Central memory CD4-positive, alpha-beta T cell (primary cell): ENCODE measurements at places on chromosomes 5 and 9.

DNA sequence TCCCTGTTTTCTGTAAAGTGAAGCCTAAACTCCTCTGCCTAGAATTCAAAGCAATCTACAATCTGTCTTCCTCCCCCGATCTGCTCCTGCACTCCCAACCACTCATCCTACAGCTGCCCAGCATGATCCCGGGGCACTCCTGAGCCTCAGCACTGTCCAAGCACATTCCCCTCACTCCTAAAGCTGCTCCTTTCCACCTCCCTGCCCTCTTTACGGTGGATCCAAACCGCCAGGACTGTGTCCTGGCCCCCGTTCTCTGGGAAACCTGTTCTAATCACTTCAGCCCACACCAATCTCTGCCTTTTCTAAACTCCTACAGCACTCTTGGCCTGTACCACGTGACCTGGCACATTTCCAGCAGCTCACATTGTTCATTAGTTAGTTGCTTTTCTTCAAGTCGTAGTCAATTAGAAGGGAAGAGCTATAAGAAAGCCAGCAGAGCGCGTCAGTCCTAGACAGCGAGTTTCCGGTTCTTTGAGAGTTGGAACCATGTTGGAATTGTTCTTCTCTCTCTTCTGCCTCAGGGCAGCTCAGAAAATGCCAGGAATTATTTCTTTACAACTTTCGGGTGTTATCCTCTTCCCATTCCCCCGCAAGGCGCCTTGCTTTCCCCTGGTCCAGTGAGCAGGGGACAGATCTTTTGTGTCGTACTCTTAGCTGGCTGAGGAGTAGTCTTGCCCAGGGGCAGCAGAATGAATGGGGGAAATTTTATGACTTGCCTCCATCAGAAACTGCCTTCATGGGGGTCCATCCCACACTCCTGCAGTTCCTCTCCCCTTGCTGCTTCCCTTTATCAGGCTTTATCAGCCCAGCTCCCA is 60.7 kb downstream of the NRG2 start:
- DNase-seq = no peak

DNA sequence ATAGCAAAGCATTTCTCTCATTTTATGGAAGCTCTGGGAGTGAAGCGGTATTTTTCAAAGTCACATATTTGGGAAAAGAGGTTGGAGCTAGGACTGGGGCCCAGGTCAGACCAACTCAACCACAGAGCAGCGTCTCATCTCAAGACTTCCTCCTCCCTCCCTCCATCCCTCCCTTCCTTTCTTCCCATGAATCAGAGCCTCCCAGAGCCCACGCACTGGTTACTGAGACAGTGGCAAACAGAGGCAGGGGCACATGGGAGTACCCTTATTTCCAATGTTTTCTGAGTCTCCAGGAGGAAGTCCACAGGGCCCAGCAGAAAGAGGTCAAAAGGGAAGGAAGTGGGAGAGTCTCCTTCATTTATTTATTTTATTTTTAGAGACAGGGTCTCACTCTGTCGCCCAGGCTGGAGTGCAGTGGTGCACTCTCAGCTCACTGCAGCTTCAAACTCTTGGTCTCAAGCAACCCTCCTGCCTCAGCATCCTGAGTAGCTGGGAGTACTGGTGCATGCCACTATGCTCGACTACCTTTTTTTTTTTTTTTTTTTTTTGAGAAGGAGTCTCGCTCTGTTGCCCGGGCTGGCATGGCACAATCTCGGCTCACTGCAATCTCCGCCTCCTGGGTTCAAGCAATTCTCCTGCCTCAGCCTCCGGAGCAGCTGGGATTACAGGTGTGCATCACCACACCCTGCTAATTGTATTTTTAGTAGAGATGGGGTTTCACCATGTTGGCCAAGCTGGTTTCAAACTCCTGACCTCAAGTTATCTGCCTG is 52.5 kb upstream of the CDKN2AIPNL start:
- no peak for DNase-seq

GRCh38 chr9:38419181-38419580 is 5.1 kb downstream of the IGFBPL1 start:
- no peak for DNase-seq

DNA sequence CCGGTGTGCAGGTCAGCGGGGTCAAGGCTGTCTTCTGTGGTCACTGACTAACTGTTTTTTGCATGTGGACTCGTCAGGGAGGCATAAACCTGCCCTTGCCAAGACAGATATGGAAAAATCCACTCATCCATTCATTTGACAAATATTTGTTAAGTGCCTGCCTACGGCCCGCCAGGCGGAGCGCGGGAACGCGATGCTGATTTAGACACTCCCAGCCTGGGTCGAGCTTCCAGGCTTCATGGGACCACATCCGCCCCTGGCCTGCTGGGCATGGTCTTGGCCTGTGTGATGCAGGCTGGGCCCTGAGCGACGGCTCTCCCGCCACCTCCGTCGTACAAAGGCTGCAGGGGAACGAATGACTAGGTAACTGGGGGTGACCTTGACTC is 18.1 kb downstream of the MYMK start:
- DNase-seq = no peak

- DNase-seq = no peak
Observed at GRCh38 chr5:1400211-1400855, 44.9 kb downstream of the SLC6A3 start.

DNA sequence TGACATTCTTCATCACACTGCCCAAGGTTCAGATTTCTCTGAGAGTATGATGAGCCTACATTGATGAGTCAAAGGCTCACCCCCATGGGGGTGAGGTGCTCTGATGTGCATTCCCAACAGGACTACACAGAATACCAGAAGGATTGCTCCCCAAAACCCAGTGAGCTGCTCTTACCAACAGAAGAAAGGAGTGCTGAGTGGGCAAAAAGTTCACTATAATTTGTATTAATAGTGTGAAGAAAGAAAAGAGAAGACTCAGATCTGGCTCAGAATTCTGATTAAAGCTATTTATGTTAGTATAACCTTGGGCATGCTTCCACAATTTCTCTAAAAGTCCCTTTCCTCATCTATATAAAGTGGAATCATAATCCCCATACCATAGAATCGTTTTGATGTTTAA is 46.1 kb downstream of the PRKACG start:
- DNase-seq = no peak

- DNase-seq = no peak
Observed at GRCh38 chr5:145718956-145719355, 116.2 kb downstream of the PRELID2 start.

- peak; percentile 21 for DNase-seq
Observed at GRCh38 chr5:10250806-10251276, 761 bp downstream of the CCT5 start.

DNA sequence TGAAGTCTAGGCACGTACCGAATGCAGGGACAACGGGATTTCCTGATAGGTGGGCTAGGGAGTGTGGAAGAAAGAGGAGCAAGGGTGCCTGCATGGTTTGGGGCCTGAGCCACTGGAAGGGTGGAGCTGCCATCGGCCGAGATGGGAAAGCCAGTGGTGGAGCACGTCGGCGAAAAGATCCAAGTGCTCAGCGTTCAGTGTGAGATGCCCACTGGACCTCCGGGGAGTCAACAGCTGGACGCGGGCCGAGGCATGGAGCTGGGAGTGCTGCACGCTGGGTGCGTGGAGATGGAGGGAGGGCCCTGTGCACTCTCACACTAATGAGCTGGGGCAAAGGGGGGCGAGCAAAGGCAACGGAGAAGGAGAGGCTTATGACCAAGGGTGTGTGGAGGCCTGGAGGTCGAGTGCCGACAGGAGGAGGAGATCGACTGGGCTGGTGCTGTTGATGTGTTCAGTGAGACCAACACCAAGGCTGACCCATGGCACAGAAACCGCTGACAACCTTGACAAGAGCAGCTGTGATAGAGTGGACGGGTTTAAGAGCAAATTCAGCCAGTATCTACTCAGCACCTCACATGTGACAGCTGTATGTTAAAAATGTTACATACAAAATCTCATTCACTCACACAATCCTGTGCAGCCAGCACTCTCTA is 85.7 kb downstream of the STK10 start:
- DNase-seq = no peak

- DNase-seq = no peak
Observed at GRCh38 chr5:150758203-150758530, 650 bp downstream of the DCTN4 start.

DNA sequence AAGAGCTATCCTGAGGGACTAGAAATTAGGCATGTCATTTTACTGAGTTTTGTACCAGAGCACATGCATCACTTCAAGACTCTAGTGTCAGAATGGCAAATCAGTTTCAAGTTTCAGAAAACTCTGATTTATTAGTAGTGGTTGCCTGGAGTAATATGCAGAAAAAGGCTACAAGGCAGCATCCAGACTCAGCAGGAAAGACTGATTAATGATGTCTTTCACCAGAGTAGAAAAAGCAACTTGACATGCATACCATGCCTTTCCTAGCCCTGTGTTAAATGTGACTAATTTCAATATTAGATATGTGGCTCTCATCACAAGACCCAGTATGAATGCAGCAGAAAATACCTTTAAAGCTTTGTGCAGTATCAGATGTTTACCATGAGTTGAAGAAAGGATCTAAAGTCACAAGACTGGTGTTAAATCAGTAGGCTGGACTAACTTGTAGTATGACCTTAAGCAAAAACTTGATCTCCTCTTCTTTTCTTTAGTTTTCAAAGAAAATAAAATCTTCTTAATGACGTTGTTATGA is 1251.2 kb upstream of the C9orf72 start:
- DNase-seq = no peak

DNA sequence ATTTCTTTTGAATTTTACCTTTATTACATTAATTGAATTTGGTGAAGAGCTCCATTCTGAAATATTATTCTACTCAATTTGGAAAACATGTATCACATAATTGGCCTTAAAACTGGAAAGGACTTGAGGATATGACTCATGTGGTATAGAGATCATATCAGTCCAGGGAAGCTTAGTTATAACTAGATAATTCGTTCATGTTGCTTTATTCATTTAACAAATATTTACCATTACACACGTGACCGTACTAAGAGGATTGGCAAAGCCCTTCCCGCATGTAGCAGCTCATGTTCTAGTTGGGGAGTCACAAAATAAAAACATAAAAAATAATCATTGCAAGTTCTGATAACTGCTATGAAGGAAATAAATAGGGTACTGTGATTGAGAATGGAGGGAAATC is 1816.5 kb downstream of the MAT2B start:
- DNase-seq = no peak

- no peak for DNase-seq
Observed at GRCh38 chr5:161167016-161167767, 315.2 kb upstream of the ATP10B start.
